ENCODE measurements at places on chromosomes 16 and 17. TPM values are rescaled to one million over a fixed set of nuclear protein-coding genes. Genes with fewer than 3 reads are reported as not detected.

Gene SMYD4
- total RNA-seq: 8.9 TPM

Gene FBXL16
- 7.7 TPM for total RNA-seq

Gene MSLN
- 3.3 TPM for total RNA-seq

Gene ST6GALNAC1
- not detected for total RNA-seq

Gene MARCHF10
- total RNA-seq: 1.8 TPM

Gene CA7
- not detected for total RNA-seq

Gene SLFN12L
- not detected for total RNA-seq

Gene CES4A
- 2.3 TPM for total RNA-seq

Gene RRAD
- total RNA-seq: 25.4 TPM

Gene EVI2A
- not detected for total RNA-seq

Gene SEC14L1
- total RNA-seq: 69.9 TPM

Gene YWHAE
- total RNA-seq: 559 TPM

Gene TSNAXIP1
- 0.31 TPM for total RNA-seq

Gene TP53TG3B
- total RNA-seq: not detected

Gene HBA2
- total RNA-seq: not detected

Gene C1QTNF8
- total RNA-seq: not detected

Gene OR3A3
- total RNA-seq: not detected

Gene TMED6
- total RNA-seq: not detected

Gene FOXJ1
- total RNA-seq: 0.34 TPM

Gene SARM1
- 4.6 TPM for total RNA-seq

Gene TNFRSF17
- total RNA-seq: not detected

Gene LLGL2
- total RNA-seq: 32.7 TPM

Gene ZP2
- not detected for total RNA-seq

Gene ALOX15
- total RNA-seq: 0.21 TPM

Gene NPIPA8
- total RNA-seq: 0.57 TPM

Gene RNF157
- 7.0 TPM for total RNA-seq

Gene KRT15
- 2.9 TPM for total RNA-seq

Gene LYRM1
- total RNA-seq: 34.6 TPM

Gene TP53TG3C
- total RNA-seq: 0.79 TPM

Gene RPL19
- total RNA-seq: 3,791 TPM

Gene GPT2
- 12.7 TPM for total RNA-seq

Gene SLFN14
- not detected for total RNA-seq

Gene HS3ST6
- 1.4 TPM for total RNA-seq

Gene CNTNAP4
- total RNA-seq: not detected

Gene KRTAP2-1
- total RNA-seq: not detected

Gene TBC1D3B
- 3.0 TPM for total RNA-seq

Gene HSD17B2
- 0.11 TPM for total RNA-seq

Gene CHST4
- not detected for total RNA-seq

Gene GNAO1
- total RNA-seq: 0.65 TPM

Gene CCL14
- not detected for total RNA-seq

Gene SCGB1C2
- not detected for total RNA-seq

Gene TBX6
- 0.25 TPM for total RNA-seq

Gene CFAP119
- total RNA-seq: 7.7 TPM

Gene HSPB9
- total RNA-seq: not detected

Gene KRT12
- not detected for total RNA-seq
